ENCODE measurements at places on chromosomes 12 and 14.

GRCh38 chr12:91804533-91804932, 341.1 kb downstream of the BTG1 start:
- DNase-seq: no peak

DNA sequence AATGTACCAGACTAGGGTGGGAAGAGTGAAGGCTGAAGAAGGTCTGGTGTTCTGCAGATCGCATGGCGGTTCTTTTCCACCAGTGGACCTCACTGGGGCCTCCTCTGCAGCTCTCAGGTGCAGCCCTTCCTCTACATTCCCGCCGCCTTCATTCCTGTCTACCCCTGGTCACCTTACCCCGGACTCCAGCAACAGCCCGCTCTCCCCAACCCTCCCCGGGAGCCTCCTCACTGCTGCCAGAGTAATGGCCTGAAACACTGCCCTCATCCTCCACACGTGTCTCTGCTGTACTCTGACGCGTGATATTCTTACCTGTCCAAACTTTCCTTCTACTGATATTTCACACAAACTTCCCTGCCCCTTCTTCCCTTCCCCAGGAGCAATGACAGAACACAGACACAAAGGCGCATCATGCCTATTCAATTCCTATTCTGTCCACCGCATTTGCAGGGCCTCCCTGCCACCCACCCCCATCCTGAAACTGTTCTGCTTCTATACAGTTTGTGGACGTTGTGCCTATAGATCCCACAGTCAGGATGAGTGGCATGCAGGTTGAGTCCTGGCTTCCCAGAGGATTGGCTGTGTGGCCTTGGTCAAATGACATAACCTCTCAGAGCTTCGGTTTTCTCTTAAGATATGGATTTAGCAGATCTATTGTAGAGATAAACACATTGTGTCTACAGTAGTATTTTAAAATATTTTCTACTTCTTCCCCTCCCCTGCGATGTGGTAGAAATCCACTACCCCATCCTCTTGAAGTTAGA, 1.7 kb upstream of the NUAK1 start:
- no peak for DNase-seq

DNA sequence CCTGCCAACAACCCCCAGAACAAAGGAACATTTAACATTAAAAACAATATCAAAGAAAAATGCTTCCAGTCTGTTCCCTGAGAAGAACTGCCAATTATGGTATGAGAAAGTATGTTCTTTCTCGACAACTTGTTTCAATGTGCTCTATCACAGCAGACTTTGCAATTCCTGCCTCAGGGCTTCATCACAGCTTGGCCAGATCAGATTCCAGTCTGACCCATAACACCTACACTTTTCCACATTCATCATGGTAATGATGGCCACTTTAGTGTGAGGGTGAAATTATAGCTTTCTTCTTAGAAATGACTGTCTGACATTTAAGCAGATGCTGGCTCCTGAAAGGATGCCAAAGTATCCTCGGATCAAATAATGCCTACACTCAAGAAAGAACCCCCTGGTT, 17.0 kb downstream of the NEK9 start:
- no peak for DNase-seq

DNA sequence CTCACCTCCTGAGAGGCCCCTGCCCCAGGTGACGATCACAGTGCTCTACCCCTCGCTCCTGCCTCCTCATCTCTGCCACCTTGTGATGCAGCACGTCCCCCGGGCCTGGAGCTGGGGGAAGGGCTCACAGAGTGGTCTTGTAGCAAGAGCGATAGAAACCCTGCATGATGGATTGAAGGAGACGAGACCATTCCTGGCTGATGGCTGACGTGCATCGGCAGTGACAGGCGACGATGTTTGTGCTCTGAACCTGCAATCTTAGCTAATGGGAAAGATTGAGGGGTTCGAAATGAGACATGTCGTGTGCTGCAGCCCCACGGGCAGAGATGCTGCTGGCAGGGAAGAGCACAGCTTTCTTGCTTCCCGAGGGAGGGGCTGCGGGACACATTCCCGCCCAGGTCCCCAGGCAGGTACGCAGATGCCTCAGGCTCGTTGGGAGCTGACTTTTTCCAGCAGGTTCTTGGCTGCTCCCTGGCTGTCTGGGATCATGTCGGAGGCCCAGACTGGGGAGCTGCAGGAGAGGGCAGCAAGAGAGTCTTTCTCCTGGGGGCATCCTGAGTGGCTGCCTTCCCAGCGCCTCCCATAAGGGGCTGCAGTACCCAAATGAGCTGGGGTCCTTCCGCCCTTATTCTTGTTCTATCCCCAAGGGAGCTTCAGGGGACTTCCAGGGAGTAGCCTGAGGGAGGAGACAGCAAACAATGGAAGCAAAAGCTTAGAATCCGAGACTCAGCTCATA, 38.7 kb upstream of the GPATCH2L start:
- DNase-seq: no peak

GRCh38 chr14:71704210-71704609, 228.0 kb upstream of the RGS6 start:
- no peak for DNase-seq

GRCh38 chr14:65226824-65227604, 124.7 kb upstream of the MAX start:
- no peak for DNase-seq

GRCh38 chr14:29836395-29836794, 91.3 kb downstream of the PRKD1 start:
- no peak for DNase-seq

- DNase-seq: no peak
These were observed 29.6 kb downstream of the PNMA1 start for GRCh38 chr14:73684627-73685026.

GRCh38 chr14:52906141-52906601, 44.7 kb downstream of the FERMT2 start:
- no peak for DNase-seq

DNA sequence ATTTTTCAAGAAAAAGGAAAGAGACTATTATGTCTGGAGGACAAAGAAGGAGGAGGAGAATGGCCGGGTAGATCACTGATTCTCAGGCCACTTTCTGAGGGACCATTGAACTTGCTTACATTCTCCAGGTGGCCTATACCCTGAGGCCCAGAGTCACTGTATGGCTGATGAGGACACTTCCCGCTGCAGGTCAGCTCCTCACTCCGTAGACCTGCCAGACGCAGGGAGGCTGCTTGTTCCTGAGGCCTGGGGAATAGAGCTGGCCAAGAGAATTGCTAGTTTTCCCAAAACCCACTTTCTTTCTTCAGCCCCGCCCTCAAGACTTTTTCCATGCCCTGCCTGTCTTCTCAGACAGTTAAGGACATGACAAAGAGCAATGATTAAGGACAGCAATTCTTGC, 510.5 kb upstream of the TBX3 start:
- DNase-seq: no peak

DNA sequence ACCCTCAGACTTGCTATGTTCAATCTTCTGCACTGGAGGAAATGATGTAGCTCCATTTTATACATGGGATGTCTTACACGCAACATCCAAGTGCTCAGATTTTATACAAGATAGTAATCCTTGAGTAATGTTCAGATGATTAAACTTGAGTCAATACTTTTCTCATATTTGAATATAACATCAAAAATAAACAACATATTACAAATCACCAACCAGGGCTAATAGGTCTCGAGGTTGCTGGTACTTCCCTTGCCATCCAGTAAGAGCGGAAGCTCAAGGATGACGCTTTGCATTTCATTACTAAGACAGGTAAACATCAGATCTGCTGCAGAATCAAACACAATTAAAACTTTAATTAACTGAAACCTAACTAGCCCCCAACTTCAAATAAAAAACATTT, 97.3 kb downstream of the FOXN3 start:
- no peak for DNase-seq

GRCh38 chr14:47276931-47277330, 398.5 kb downstream of the MDGA2 start:
- DNase-seq: no peak

GRCh38 chr14:99128185-99128584, 143.8 kb downstream of the BCL11B start:
- no peak for DNase-seq

DNA sequence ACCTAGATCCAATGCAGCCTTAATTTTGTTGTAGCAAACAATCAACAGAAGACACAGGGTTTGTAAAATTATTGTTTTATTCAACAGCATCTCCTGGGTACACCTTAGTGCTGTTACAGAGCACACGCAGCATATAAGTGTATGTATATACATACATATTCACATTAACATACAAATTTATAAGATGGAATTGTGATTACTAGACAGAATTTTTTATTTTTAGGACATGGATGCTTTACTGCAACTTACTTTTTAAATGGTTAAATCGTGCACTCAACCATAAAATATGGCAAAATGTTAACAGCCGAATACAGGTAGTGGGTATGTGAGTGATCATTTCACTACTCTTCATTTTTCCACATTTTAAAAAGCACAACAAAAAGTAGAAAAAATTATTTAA, 16.6 kb downstream of the HEATR5A start:
- DNase-seq: no peak

- DNase-seq: no peak
These were observed 514.8 kb downstream of the SLC6A15 start for GRCh38 chr12:84397846-84398245.

GRCh38 chr12:105399428-105400081, 69.1 kb downstream of the C12orf75 start:
- DNase-seq: no peak

DNA sequence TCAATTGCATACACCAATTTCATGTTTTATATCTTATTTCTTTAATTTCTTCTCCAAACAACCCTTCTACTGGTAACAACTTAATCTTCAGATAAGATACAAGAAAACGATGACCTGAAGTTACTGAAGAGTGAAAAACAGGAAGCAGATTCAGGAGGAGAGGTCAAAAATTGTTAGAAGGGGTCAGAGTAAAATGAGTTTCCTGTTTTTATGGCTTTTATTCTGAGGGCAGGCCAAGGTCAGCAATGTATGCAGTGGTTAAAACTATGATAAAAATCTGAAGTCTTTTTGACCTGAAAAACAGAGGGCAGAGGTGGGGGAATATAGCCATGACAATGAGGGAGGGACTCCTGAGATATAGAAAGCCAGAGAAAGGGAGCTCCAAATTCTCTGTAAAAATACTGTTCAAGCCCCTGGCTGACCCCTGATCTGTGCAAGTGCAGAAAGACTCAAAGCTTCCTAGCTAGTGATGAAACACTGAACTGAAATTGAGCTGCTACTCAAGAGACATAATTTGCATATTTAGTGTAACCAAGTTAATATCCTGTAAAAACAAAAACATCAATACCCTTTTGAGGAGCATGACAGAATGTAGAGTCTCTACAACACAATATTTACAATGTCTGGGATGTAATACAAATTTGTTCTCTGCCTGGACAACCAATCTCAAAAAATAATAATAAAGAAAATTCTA, 514.3 kb upstream of the SEL1L start:
- DNase-seq: no peak

GRCh38 chr14:85085981-85086380, 444.0 kb upstream of the FLRT2 start:
- DNase-seq: no peak

DNA sequence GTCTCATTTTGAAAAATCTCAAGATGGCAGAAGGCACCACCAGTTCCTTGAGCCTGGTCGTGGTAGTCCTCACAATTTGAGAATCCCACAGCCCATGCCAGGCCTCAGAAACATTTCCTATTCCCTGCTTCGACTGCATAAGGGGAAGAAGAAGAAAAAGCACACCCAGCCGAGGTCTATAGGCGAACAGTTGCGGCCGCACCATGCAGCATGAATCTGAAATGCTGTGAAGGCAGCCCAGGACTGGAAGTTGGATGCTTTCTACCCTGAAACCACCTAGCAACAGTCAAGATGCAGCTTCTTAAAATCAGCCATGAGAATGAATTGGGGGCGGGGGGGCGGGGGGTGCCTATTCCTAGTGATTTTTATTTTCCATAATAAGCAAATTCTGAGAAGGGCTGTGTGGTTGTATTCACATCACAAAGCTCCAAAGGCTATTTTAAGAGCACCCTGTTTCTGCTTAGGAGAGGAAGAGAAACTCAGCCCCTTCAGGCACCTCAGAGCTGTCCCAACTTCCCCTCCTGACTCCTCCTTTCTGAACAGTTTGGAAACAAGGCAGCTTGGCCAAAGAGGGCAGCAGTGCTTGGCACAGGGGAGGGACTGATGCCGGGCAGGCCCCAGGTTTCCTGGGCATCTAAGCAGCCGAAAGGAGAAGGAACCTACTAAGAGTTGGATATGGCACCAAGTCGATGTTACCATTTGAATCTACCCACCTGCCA, 172.5 kb upstream of the FOXN3 start:
- DNase-seq: no peak

GRCh38 chr14:32823706-32824105, 115.0 kb upstream of the NPAS3 start:
- DNase-seq: no peak

DNA sequence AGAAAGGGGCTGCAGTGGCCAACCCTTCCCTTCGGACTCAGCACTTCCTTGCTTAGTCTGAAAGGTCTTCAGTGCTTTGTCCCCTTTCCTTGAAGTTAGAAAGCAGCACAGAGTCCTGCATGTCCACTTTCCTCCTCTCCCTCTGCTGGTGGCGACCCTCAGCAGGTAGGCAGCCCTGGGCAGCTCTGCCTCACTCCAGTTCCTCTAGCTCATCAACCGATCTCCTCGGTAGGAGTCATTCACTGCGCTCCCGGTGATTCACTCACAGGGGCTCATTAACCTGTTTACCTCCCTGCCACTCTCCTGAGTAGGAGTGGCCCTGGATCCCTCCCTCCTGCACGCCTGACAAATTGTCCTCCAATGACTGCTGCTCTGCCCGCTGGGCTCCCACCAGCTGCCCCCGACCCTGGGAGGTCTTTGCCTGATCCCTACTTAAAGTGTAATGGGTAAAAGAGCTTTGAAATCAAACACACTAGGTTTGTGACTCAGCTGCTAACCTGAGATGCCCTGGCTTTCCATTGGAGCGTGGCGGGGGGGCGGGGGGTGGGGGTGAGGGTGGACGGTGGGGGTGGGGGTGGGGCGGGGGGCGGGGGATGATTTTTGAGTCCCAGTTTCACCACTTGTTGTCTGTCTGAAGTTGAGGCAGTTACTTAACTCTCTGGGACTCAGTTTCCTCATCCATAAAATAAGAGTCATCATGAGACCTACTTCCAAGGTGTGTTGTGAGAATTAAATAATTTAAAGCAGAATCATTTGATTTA, 4.2 kb downstream of the SCNN1A start:
- no peak for DNase-seq

GRCh38 chr12:125121106-125121505, 55.9 kb downstream of the AACS start:
- DNase-seq: no peak

DNA sequence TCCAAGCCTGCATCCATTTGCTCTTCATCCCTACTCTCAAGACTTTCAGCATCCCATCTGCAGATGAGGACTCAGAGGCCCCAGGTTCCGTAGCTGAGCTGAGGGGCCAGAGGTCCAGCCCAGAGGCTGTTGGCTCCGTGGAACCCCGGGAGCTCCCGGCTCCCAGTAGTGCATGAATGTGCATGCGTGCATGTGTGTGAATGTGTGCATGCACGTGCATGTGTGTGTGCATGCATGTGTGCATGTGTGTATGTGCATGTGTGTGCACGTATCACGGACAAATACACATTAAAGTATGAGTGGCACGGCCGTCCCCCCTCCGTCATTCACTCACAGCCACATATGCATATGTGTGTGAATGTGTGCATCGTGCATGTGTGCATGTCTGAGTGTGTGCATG, 149.9 kb downstream of the KIF26A start:
- no peak for DNase-seq

- DNase-seq: no peak
These were observed 101.1 kb upstream of the PLEKHG7 start for GRCh38 chr12:92601680-92602079.

- DNase-seq: no peak
These were observed 8.7 kb upstream of the ZNF740 start for GRCh38 chr12:53171725-53172329.

GRCh38 chr12:92537290-92537960, 165.4 kb upstream of the PLEKHG7 start:
- no peak for DNase-seq
